ENCODE measurements at places on chromosomes 5 and 9.

DNA sequence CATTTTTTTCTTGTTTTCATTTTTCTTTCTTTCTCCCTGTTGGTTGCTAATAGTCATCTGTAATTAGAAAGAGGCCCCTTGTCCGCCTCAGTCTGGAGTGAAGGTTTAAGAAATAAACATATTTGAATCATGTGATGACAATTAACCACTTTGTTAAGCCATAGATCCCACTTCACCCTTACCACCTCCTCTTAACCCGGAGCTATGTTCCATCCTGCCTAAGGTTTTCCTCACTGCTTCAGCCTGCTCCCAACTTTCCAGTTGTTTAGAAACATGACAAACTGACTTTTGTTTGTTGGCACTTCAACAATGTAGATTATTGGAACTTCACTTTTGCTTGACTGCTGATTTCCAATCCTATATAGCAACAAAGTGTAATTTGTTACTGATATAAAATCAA lies 37.4 kb upstream of the SSBP2 start:
- no peak for DNase-seq

GRCh38 chr5:82095536-82095935 lies 123.7 kb downstream of the ATG10 start:
- no peak for DNase-seq

- no peak for DNase-seq
These were observed 8.2 kb upstream of the FABP6 start for GRCh38 chr5:160221082-160221481.

- DNase-seq, result no peak
These were observed 59.7 kb upstream of the HMHB1 start for GRCh38 chr5:143752165-143752850.

DNA sequence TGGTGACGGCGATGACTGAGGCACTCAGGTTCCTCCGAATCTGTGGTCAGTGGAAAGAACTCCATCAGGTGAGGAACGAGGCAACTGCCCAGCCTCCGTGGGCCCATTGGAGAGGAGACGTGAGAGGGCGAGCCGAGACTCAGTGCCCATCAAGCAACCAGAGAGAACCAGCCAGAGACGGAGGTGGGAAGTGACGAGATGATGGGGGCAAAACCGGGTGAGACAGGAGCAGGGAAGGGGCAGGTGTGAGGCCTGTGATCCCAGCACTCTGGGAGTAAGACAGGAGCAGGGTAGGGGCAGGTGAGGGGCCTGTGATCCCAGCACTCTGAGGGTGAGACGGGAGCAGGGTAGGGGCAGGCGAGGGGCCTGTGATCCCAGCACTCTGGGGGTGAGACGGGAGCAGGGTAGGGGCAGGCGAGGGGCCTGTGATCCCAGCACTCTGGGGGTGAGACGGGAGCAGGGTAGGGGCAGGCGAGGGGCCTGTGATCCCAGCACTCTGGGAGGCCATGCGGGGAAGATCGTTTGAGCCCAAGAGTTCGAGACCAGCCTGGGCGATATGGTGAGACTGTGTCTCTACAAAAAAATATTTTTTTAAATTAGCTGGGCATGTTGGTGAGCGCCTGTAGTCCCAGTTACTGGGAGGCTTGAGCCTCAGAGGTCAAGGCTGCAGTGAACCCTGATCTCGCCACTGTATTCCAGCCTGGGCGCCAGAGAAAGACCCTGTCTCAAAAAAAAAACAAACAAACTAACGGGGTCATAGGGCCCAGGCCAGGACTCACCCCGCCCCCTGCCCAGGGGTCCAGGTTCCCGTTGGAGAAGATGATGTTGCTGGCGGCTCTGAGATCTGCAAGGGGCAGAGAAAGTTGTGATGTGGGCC lies 3.4 kb downstream of the DPP7 start:
- DNase-seq, result no peak

- DNase-seq, result no peak
These were observed 9.6 kb downstream of the PALM2AKAP2 start for GRCh38 chr9:109789556-109789955.

DNA sequence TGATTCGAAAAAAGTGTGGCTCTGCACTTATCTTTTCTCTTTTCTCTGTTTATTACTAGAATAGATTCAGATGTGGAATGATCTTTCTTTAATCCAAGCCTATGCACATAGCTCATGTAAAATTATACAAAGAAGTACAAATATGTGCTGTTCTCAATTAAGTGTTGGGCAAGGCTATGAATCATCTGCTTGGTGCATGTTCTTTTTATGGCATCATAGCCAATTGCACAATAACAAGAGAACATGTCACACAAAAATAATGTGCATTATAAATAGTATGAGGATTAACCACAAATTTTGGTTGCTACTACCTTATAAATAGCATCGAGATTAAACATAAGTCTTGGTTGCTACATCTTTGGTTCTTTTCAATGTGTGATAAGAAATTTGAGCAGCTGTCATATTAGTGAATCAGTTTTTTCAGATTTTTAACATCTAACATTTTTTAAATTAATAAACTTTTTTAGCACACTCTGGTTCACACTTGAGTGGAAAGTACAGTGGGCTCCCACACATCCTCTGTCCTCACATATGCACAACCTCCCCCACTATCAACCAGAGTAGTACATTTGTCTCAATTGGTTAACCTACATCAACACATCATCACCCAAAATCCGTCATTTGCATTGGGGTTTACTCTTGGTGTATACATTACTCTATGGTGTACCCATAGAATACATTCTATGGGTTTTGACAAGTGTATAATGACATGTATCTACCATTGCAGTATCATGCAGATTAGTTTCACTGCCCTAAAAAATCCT lies 6.8 kb upstream of the RECK start:
- DNase-seq, result no peak

DNA sequence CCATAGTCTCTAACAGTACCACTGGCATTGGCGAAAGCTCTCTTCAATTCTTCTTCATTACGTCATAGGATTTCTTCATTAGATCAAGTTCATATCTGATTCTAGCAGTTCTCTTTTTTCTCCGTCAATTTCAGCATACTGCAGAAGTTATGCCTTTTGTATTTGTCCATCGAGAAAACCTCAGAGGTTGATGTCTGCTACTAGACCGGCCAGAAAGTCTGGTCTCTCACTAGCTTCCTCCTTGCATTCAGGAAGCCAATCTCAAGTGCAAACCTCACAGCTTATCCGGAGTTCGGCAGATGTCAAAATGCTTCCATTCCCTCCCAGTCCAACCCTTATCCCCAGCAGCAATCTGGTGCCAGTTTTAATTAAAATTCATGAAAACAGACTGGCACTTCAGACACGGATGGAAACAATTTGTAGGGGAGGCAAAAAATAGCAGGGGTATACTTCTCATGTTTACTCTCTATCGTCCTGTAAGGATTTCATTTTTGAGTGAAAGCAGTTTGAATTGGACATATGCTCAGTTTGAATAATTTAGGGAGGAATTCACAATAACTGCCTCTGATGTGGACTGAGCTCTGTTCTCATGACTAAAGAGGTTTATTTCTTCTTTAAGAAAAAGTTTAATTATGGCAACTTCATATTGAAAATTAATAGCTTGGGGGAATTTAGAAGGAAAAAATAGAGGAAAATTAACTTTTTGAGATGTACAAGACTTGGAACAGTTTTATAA lies 56.4 kb upstream of the TMC1 start:
- no peak for DNase-seq

GRCh38 chr9:29659014-29659413 lies 2085.7 kb upstream of the C9orf72 start:
- DNase-seq, result no peak

GRCh38 chr5:1268666-1269065 lies 26.2 kb downstream of the TERT start:
- DNase-seq, result no peak

DNA sequence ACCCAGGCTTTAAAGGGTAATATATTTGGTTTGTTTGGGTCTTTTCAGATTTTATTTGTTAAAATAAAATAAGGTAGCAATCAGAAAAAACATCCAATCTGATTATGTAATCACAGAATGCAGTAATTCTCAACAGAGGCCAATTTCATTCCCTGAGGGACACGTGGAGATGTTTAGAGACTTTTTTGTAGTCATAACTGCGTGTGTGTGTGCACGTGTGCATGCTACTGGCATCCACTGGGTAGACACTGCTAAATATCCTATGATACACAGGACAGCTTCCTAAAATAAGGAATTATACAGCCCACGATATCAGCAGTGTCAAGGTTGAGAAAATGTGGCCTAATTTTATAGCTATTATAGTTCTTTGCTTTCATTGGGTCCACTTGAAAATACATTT lies 180.8 kb upstream of the KLF9 start:
- DNase-seq, result no peak

DNA sequence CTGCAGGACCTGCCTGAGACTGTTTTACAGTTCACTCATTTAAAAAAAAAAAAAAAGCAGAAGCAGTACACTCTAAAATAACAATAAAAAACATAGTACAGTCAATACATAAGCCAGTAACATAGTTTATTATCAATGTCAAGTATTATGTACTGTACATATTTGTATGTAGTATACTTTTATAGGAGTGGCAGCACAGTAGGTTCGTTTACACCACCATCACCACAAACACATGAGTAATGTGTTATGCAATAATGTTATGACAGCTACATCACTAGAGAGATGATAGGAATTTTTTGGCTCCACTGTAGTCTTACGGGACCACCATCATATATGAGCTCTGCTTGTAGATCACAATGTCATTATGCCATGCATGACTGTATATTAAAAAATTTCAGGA lies 462.8 kb downstream of the ISL1 start:
- DNase-seq, result no peak

GRCh38 chr5:101103874-101104273 lies 200.8 kb upstream of the ST8SIA4 start:
- no peak for DNase-seq

DNA sequence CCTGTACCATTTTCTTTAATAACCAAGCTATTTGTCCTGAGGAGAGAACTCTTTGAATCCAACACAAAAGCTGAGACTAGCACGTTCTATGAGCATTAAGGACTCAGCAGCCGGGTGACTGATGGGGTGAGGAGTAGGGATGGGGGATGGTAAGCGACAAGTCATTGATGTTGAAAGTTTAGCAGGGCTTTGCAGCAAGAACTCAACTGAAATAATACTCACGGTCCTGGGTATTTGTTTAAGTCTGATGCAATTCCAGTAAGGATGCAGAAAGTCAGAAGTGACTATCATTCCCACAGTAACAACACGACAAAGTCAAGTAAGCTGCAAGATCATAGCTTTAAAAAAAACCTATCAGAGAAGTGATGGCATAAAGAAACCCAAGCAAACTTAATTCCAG lies 131.1 kb downstream of the ACTL7B start:
- no peak for DNase-seq

DNA sequence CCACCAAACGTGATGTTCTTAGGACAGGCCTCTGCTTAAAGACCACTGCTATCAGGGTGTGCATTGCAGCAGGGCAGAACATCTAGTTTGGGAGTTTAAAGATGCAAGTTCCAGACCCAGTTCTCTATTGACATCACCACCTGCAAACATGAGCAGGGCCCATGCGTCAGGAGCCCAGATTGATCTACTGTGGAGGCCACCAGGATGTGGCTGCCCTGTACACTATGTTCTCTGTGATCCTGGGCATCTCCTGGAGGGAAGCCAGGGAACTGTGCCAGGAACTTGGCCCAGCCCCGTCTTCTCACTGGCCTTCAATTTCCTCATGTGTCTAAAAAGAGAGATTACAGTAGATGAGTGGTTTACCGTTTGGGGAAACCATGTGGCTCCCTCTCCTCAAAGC lies 87.1 kb downstream of the PDE6A start:
- no peak for DNase-seq

GRCh38 chr9:113621980-113622379 lies 158.5 kb downstream of the RGS3 start:
- no peak for DNase-seq

DNA sequence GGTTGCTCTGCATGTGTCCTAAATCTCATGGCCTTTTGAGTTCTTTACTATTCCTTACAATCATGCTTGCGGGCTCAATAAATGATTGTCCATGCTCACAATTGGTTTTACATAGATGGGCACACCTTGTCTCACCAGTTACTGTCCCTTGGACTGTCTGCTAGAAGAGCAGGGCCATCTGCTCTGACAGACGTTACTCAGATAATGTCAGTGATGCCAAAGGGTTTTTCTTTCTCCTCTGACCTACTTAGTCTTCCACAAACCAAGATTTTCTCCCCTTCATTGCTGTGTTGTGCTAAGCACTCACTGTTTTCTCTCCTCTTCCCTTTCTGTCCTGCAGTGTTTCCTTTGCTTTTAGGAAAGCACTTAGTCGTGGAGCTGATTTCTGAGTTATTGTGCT lies 562.3 kb downstream of the KIF4B start:
- no peak for DNase-seq

DNA sequence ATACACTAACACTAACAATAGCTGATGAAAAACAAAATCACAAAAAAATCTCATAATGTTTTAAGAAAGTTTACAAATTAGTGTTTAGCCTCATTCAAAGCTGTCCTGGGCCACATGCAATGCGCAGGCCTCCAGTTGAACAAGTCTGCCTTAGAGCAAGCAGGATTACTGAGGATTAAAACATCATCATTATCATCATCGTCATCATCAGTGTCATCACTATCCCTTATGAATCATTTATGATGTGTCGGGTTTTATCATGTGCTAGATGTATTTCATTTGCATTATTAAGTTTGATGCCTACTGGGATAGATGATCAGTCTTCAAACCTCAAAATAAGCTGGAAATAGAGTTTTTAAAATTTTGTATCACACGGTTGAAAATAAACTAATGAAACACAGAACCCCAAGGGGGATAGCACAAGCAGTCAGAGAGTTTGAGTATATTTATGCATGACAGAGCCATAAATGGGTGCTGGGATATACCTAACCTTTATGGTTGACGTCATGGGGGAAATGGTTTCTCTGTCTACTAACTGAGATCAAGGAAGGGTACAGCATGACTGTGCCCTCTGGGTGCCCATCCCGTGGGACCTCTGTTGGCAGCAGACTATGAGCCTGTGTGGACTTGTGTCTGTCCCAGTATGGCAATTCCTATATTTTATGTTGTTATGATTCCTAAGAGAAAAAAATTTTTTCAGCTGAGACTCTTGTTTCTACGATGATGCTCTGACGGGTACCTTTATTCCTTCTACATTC lies 150.3 kb upstream of the ADRA1B start:
- no peak for DNase-seq

DNA sequence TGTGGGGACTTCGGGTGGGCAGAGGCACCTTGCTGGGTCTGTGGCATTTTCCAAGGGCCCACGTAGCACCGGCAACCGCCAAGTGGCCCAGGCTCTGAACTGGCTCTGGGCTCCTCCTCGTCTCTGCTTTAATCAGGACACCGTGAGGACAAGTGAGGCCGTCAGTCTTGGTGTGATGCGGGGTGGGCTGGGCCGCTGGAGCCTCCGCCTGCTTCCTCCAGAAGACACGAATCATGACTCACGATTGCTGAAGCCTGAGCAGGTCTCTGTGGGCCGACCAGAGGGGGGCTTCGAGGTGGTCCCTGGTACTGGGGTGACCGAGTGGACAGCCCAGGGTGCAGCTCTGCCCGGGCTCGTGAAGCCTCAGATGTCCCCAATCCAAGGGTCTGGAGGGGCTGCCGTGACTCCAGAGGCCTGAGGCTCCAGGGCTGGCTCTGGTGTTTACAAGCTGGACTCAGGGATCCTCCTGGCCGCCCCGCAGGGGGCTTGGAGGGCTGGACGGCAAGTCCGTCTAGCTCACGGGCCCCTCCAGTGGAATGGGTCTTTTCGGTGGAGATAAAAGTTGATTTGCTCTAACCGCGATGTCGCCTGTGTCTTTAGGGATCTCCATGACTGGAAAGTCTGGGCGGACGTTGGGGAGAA lies 5.8 kb downstream of the DPP7 start:
- no peak for DNase-seq

- peak; percentile 15 for DNase-seq
These were observed 83.7 kb upstream of the BARHL1 start for GRCh38 chr9:132498531-132499210.
